NCI-H1436 treated with DMSO at 0.1 percent for 48 hours (cell line): ENCODE measurements at places on chromosomes 6 and 20.
A peak's percentile ranks its signal among the peaks of the same experiment; 100 is the strongest.

- DNase-seq: no peak
These were observed 75.6 kb downstream of the CDC5L start for GRCh38 chr6:44462797-44463727.

- no peak for DNase-seq
These were observed 157.6 kb upstream of the OLIG3 start for GRCh38 chr6:137651591-137652335.

DNA sequence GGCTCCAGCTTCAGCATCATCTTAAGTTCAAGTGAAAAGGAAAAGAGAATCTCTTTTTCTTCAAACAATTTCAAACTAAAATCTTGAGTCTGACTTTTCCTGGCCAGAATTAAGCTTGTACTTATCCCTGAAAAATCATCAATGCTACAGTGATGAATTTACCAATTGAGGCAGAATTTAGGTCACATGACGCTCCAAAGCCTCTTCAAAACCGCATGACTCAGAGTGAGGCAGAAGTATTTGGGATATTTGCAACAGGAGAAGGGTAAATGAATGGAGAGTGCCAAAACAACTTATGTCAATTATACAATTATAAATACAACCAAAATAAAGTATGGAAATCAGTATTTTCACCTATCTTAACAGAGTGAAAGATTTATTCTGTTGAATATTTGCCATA is 515.5 kb downstream of the COL12A1 start:
- no peak for DNase-seq

- no peak for DNase-seq
These were observed 100.3 kb downstream of the ARHGAP18 start for GRCh38 chr6:129609635-129610034.

- DNase-seq: no peak
These were observed 13.6 kb upstream of the SPAG4 start for GRCh38 chr20:35601990-35602389.

GRCh38 chr6:136609873-136610706 is 59.9 kb upstream of the MAP7 start:
- DNase-seq: peak; percentile 32

- DNase-seq: no peak
These were observed 124.8 kb upstream of the NEDD9 start for GRCh38 chr6:11357285-11357684.

- DNase-seq: no peak
These were observed 5.9 kb downstream of the TMEM239 start for GRCh38 chr20:2822073-2822472.

- DNase-seq: no peak
These were observed 90.2 kb upstream of the SULF2 start for GRCh38 chr20:47875297-47876025.

- no peak for DNase-seq
These were observed 25.8 kb upstream of the RTF2 start for GRCh38 chr20:56442389-56443365.

DNA sequence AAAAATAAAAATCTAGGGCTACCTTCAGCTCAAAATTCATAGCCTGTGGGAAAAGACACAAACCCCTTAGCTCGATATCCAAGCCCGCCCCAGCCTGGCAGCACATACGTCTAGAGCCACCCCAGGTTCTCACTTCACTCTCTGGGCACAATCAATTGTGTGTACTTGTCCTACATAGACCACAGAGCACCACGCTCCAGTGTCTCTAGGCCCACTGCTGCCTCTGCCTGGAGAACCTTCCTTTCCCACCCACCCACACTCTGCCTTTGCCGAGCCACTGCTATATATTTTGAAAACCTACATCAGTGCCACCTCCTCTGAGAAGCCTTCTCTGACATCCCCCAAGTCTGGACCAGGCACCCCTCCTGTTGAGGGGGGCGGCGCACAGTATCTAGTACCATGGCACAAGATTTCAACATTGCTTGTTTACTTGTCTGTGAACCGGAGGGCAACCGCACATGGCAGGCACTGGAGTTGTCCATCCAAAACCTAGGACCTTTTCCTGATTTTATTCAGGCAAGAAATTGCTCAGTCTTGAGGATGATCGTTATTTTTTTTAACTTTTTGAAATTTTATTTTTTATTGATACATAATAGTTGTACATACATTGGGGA is 141.5 kb downstream of the UNC5CL start:
- no peak for DNase-seq

GRCh38 chr6:156396791-156397418 is 380.3 kb upstream of the ARID1B start:
- DNase-seq: no peak

- no peak for DNase-seq
These were observed 49.1 kb downstream of the UTRN start for GRCh38 chr6:144334150-144334708.

- no peak for DNase-seq
These were observed 93.9 kb downstream of the CLIC5 start for GRCh38 chr6:45921691-45922281.

DNA sequence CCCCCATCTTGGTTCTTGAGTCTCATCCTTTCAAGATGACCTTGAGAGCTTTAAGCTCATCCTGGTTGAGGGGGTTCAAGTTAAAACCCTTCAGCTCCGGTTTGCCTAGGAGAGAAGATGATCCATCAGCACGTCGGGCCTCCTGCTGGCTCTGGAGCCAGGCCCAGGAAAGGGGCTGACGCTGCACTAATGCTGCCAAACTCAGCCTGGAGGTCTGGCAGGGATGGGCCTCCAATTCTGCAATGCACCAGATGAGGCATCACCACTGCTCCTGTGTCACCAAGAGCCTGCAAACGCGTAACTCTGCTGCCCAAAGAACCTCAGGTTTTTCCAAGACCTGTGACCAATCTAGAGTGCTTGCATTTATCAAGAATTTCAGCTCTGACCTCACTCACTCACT is 6.1 kb downstream of the PDRG1 start:
- DNase-seq: no peak

DNA sequence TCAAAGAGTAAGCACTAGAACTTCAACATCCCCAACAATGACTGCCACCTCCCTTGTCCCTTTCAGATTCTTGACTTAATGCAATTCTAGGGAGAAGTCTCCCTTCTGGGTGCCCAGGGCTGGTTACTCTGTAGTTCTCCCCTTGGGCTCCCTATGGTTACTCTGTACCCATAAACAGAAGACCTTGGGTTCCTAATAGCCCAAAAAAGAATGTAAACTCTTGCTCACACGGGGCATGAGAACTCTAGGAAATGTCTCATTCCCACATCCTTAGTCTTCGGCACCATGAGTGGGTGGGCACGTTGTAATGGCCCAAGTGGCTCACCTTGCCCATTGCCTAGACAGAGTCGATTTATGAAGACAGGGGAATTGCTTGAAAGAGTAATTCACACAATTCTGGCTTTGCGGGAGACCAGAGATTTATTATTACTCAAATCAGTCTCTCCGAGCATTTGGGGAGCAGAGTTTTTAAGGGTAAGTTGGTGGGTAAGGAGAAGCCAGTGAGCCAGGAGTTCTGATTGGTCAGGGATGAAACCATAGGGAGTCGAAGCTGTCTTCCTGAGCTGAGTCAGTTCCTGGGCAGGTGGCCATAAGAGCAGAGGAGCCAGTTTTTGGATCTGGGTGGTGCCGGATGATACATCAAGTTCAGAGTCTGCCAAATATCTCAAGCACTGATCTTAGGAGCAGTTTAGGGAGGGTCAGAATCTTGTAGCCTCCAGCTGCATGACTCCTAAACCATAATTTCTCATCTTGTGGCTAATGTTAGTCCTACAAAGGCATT is 61.2 kb upstream of the SIRPG start:
- DNase-seq: no peak

DNA sequence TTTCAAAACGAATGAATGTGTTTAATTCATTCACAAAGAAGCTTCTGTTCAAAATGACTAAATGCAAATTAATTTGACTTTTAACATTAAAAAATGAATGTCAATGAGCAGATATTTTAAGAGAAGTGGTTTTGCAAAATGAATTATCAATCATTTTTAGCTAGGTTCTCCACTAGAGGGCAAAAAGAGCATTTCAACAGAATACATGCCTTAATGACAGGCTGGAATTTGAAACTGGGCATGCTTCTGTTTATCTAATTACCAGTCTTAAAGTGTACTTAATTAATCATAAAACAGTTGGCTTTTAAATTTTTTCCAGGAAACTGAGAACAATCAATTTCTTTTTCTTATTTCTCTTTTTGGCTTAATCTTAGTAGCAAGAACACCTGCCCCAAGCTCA is 63.8 kb upstream of the TINAG start:
- no peak for DNase-seq
